ENCODE measurements at places on chromosomes 12 and 14.

DNA sequence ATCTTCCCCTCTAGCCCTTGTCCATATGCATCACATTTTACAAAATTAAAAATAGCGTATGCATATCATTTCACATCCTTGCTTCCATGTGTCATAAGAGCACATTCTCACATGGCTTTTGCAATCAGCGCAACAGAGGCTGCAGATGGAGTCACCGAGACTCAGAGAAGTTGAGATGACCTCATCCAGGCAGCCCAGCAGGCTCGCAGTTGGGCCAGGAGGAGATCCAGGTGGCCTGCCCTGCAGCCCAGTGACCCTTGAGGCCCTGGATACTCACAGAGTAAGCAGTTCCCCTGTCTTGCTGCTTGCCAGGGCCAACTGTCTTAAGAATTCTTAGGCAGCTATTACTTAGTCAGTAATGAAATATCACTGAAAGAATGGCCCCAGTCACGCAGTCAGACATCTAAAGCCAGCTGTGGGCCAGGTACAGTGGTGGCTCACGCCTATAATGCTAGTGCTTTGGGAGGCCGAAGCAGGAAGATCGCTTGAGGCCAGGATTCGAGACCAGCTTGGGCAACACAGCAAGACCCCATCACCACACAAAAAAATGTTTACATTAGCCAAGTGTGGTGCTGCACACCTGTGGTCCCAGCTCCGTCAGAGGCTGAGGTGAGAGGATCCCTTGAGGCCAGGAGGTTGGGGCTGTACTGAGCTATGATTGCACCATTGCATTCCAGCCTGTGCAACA is 9.1 kb downstream of the CAMKK2 start:
- DNase-seq = peak; percentile 34

- no peak for DNase-seq
Measured at GRCh38 chr12:109666068-109666467, 47.6 kb upstream of the FAM222A start.

GRCh38 chr14:61296719-61297502 is 15.8 kb upstream of the TMEM30B start:
- peak; percentile 78 for DNase-seq

DNA sequence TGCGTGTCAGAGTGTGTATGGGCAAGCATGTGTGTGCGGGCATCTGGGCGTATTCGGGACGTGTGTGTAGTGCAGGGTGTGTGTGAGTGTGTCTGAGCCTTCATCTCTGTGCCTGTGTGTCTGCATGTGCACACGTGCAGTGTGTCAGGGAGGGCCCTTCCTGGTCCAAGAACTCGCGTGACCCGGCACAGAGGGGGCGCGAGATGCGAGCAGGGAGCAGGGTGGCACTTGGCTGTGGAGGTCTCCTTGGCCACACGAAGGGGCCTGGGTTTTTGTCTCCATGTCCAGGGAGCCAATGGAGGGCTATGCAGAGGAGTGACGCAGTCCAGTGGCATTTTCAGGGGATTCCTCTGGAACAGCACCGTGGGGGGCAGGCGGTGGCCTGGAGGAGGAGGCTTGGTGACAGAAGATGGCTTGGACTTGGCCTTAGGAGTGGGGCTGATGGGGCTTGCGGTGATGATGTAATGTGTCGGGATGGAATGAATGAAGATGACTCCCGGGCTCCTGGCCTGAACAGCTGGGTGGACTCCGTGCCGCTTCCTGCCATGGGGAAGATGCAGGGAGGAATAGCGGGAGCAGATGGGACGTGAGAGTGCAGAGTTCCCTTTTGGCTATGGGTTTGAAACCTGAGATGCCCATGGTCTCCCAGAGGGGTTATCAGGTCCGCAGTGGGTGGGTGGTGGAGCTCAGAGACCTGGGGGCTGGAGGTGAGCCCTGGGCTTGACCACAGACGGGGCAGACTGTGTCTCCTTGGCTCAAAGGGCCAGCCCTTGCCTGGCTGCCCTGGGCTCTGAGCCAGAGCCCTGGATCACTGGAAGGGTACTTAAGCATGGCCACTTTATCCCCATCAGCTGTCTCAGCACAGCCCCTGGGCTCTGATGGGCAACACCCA is 208.3 kb downstream of the PHETA1 start:
- no peak for DNase-seq

- no peak for DNase-seq
Measured at GRCh38 chr12:6938353-6939190, 5.0 kb upstream of the RNU7-1 start.

GRCh38 chr12:75481774-75482173 is 1.2 kb downstream of the GLIPR1 start:
- DNase-seq = peak; percentile 87

DNA sequence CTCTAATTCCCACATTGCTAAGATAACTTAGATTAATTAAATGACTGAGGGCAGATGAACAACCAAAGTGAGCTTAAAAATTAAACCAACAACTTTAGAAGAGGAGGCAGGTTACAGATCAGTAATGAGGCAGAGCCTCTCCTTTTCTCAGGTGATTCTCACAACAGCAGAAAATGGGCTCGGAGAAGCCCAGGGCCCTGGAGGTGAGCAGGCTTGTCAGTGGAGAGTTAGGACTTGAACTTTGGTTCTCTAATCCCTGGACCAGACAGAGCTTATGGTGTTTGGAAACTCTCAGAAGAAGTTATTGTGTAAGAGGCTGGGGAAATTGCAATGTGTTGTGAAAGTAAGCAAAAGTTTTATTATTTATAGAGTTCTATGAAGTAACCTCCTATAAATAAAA is 2.8 kb downstream of the TRHDE start:
- peak; percentile 40 for DNase-seq

GRCh38 chr14:53711205-53711604 is 245.4 kb downstream of the BMP4 start:
- DNase-seq = no peak

GRCh38 chr12:58026426-58026825 is 85.1 kb downstream of the ATP23 start:
- DNase-seq = no peak

DNA sequence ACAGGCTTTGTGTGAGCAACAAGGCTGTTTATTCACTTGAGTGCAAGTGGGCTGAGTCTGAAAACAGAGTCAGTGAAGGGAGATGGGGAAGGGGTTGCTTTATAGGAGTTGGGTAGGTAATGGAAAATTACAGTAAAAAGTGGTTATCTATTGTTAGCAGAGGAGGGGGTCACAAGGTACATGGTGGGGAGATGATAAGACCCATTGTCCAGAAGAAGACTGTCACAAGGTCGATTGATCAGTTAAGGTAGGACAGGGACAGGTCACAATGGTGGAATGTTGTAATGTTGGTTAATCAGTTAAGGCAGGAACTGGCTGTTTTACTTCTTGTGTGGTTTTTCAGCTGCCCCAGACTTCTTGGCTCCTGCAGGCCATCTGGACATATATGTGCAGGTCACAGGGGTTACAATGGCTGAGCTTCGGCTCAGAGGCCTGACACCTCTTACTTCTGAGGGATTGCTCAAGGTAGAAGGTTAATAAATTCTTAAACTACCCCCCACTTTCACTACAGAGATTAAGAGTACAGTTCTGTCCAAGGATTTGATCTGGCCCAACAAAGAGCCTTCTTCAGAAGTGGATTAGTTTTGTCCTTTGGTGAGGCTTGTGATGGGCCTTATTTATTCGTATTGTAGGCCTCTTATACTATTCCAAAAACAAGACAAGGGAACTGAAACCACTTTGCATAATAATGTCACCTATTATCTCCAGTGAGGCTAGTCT is 13.8 kb upstream of the DHRS4 start:
- no peak for DNase-seq

GRCh38 chr14:56004786-56005185 is 113.4 kb upstream of the PELI2 start:
- peak; percentile 74 for DNase-seq

DNA sequence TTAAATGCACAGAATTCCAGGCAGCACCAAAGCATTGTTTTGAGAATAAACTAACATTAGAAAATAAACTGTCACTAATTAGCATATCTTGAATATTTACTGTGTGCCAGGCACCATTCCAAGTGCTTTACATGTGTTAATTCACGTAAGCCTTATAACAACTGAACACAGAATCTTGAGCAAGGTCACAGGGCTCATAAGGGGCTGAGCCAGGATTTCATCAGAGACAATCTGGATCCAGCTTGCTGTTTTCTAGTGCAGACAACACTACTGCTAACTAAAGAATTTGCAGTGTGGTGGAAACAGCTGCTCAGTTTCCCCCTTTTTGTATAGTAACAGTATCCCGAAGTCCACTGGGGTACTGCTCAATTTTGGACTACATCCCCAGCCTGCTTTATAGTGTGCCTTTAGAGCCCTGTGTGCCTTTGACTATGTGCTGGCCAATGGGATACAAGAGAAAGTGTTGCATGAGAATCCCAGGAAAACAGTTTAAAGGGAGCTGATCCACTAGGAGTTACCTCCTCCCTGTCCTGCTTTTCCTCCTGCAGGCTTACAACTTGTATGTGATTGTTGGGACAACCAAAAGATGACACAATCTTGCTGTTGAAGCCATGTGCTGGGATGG is 36.0 kb upstream of the RMST start:
- no peak for DNase-seq

GRCh38 chr14:92680781-92681650 is 67.4 kb downstream of the LGMN start:
- DNase-seq = peak; percentile 82

- DNase-seq = no peak
Measured at GRCh38 chr12:39239490-39240486, 203.1 kb downstream of the KIF21A start.

GRCh38 chr12:4214877-4215228 is 58.7 kb upstream of the CCND2 start:
- no peak for DNase-seq

DNA sequence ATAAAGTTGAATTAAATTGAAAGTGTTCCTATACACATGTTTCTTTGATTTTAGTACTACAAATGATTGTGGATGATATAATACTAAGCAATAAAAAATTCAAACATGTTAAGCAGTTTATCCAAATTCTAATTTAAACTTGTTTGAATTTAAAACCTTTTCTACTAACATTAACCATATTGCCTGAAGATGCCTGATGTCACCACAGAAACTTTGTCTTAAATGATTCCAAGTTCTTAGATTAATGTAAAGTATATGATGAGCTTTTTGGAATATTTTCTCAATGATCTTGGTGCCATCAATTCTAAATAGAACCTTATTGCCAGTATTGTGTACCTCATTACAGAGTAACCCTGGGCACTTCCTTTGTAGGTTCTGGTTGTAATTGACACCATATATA is 259.6 kb downstream of the NAV3 start:
- no peak for DNase-seq

GRCh38 chr12:71158361-71158882 is 623 bp upstream of the TSPAN8 start:
- DNase-seq = peak; percentile 42

GRCh38 chr14:74843653-74844052 is 32.3 kb downstream of the PROX2 start:
- DNase-seq = peak; percentile 47

- no peak for DNase-seq
Measured at GRCh38 chr14:99996951-99997571, 68.2 kb upstream of the EVL start.

DNA sequence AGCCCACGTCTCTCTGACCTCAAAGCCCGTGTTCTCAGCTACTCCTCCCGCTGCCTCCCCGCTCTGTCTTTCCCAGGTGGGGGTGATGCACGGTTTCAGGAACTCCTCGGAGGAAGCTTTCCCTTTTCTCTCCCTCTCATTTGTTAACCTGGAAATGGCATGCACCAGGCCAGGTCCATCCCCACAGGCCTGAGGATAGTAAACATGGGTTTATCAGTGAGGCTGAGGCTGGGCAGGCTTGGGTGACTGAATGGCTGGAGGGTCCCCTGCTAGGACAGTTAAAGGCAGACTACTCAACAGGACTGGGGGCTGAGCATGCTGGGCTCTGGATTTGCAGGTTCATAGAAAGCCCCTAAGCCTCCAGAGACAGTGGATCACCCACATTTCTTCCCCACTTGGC is 7.6 kb downstream of the WSCD2 start:
- no peak for DNase-seq
